Esophagus squamous epithelium (tissue), 5 donors: ENCODE measurements at places on chromosomes 13 and 19.

DNA sequence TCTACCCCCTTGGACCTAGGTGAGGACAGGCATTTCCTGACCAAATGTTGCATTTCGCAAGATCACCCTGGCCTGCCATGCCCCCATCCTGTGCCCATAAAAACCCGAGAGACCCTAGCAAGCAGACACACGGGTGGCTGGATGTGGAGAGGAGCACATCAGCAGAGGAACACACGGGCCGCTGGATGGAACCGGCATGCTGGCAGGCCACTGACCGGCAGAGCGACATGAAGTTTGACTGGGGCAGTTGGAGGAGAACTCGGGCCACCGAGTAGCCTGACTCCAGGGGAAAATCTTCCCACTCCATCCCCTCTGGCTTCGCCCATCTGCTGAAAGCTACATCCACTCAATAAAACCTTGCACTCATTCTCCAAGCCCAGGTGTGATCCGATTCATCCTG is 329.3 kb downstream of the FGF9 start:
- DNase-seq: no peak

GRCh38 chr13:30892966-30893365 is 13.1 kb upstream of the MEDAG start:
- DNase-seq: no peak

DNA sequence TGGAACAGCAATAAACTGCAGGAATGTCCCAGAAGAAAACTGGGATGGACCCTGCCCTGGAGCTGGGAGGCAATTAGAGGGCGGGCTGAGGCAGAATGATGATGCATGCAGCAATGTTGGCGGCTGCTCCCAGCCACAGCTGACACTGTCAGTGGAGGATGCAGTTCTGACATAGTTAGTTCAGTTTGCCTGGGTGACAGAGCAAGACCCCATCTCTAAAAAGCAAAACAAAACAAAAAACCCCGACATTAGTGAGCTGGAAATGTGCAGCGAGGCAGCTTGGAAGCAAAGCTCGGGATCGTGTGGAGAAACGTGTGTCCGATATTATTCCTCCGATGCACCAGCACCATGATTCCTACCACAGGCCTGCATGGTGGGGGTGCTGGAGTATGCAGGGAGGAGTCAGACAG is 110.1 kb upstream of the UQCRFS1 start:
- DNase-seq: no peak

DNA sequence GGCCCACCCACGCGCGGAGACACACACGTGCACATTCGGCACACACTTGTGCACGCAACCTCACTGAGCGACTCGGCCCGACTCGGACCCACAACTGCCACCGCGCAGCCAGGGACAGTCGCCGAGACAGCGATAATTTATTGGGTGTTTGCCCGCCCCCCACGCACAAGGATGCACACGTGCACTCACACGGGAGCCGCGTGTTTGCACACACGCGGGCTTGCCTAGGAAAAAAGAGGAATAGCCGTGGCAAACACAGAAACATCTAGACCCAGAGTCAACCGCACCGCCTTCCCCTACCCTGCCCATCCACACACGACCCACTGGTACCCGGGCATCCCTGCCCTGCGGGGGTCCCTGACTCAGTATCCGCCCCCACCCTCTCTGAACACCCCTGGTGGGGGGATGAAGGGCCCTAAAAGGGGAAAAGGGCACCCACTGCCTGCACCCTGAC is 1.1 kb upstream of the SSBP4 start:
- DNase-seq: no peak

DNA sequence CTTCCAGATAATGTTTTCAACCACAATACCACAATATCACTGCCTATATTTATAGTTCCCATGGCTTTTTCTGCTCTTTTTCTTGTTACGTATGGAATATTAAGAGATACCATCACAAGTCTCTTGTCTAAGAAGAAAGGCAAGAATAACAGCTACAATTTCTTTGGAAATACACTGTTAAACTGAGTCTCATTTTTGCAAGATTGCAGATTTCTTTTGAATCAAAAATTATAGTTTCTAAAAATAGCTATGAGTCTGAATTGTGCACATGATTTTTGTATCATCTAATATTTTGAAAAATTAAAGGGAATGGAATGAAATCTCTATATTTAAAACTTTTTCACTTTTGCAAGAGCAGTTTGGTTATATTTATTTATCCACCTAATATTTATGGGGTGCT is 1120.8 kb downstream of the EFNB2 start:
- DNase-seq: no peak

- no peak for DNase-seq
Measured at GRCh38 chr19:4816202-4816949, 15.1 kb downstream of the TICAM1 start.

DNA sequence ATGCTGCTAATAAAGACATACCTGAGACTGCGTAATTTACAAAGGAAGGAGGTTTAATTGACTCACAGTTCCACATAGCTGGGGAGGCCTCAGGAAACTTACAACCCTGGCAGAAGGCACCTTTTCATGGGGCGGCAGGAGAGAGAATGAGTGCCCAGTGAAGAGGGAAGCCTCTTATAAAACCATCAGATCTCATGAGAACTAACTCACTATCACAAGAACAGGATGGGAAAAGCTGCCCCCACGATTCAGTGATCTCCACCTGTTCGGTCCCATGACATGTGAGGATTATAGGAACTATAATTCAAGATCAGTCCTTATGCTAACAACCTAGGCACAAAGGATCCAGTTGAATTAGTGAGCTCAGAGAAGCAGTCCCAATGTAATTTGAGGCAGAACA is 59.4 kb downstream of the GPC6 start:
- DNase-seq: no peak

GRCh38 chr19:47229676-47230053 is 1.3 kb downstream of the BBC3 start:
- DNase-seq: no peak

GRCh38 chr19:54481326-54481930 is 8.3 kb upstream of the CDC42EP5 start:
- no peak for DNase-seq

DNA sequence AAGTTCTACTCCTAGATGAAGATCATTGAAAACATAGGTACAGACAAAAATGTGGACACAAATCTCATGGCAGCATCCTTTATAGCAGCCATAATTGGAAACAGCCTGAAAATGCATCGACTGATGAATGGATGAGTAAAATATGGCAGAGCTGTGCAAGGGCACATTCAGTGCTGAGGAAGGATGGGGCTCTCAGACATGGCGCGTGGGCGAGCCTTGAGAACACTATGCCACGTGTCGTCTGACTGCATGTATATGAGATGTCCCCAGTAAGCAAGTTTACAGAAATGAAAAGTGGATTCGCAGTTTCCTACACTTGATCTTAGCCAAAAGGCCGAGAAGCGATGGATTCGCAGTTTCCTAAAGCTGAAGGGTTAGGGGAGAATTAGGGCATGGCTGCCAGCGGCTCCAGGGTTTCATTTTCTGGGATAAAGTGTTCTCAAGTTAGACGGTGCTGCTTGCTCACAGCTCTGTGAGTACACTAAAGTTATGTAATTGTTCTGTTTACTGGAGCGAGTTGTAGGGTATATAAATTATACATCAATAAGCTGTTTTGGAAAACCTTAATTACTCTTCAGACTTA is 78.0 kb downstream of the RAB20 start:
- DNase-seq: no peak

DNA sequence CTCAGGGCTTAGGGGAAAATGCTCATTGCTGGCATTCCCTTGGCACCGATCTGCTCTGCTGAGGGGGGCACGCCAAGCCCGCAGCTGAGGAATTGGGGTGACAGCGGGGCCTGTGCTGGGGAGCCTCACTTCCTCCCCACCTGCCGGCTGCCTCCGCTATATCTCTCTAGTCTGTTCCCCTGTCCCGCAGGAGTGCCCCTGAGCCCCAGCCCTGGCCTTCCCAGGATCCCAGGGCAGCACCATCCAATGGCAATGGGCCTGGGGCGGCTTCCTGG is 9.5 kb downstream of the STXBP2 start:
- DNase-seq: no peak

DNA sequence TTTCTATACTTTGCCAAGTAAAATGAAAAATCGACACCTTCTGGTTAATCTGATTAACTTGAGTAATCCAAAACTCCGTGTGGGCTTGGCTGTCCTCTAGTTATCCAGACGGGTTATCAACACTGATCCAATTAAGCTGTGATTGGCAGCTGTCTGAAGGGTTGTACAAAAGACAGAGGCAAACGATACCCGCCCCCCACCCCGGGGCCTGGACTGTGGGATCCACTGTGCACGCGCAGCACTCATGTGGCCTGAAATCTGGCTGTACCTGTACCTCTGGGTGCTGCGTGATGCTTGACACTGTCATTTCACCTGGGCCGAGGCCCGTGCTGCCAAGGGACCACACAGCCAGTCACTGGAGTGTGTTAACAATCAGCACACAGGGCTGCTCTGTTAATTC is 53.5 kb downstream of the COL4A2 start:
- no peak for DNase-seq

DNA sequence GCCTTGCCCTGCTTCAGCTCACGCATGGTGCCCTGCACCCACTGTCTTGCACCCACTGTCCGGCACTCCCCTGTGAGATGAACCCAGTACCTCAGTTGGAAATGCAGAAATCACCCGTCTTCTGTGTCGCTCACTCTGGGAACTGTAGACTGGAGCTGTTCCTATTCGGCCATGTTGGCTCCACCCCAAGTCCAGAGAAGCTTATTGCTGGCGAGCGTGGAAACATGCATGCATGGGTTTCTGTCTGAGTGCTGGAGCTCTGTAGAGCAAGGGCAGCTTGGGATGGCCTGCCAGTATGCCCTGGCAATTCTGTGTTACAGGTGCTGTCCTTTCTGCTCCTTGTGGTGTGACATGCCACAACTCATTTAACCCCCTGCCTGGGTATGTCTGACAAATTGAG is 152.8 kb downstream of the SHISA2 start:
- DNase-seq: no peak

- no peak for DNase-seq
Measured at GRCh38 chr19:16779539-16780163, 49.5 kb upstream of the SIN3B start.

GRCh38 chr19:13869281-13869680 is 7.7 kb upstream of the NANOS3 start:
- no peak for DNase-seq

- no peak for DNase-seq
Measured at GRCh38 chr13:78875792-78876580, 217.0 kb upstream of the OBI1 start.

GRCh38 chr13:113145911-113146598 is 12.4 kb upstream of the PROZ start:
- DNase-seq: no peak

GRCh38 chr13:74026753-74027152 is 107.5 kb downstream of the KLF12 start:
- DNase-seq: no peak

DNA sequence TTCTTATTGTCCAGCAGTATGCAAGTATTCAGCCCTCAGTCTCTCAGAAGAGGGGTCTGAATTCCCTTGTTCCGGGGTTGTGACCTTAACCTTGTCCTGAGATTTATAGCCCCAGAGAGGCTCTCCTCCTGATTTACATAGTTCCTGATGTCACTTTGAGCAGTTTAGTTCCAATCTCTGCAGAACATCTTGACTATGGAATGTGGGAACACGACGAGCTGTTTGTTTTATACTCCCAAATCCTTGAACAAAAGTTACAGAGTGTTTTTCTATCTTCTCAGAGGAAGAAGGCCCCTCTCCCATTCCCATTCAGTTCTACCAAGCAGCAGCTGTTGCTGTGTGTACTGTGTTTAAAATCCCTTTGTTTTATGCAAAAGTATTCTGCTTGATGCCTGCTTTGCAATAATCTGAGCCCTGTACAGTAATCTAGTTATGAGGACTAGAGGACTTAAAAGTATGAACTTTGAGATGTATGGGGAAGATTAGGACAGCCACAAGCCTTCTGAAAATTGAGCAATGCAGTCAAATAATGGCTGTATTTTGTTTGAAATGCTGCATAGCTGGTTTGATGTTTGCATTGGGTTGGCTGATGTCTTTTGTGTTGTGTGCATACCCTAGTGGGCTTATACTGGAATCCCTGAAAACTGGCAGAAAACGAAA is 74.7 kb downstream of the KL start:
- no peak for DNase-seq
